ENCODE measurements at places on chromosomes 7 and 10. TPM values are rescaled to one million over a fixed set of nuclear protein-coding genes. Genes with fewer than 3 reads are reported as not detected.

- DNase-seq, result no peak
These were observed 285 bp downstream of the CSTF2T start for GRCh38 chr10:51699145-51699474.

DNA sequence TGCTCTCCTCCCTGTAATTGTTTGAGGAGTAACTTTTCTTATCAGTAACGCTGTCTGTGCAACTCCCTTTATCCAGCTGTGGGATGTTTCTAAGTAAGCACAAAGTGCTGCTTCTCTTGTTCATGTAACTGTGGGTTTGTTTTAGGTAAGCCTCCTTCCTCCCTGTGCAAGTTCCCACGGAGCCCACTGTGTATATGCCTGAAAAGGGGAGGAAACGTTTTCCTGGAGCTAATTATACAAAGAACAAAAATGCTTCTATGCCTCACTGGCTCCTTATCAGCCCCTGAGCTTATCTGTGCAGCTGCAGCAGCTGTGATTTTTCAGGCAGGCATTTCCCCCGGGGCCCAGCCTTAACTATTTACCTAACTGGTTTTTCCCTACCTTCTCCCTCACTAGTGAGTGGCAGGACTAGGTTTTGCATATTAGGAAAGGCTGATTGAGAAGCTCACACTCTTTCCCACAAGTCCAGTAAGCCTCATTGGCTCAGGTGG lies 593.4 kb upstream of the GHITM start:
- DNase-seq, result no peak

DNA sequence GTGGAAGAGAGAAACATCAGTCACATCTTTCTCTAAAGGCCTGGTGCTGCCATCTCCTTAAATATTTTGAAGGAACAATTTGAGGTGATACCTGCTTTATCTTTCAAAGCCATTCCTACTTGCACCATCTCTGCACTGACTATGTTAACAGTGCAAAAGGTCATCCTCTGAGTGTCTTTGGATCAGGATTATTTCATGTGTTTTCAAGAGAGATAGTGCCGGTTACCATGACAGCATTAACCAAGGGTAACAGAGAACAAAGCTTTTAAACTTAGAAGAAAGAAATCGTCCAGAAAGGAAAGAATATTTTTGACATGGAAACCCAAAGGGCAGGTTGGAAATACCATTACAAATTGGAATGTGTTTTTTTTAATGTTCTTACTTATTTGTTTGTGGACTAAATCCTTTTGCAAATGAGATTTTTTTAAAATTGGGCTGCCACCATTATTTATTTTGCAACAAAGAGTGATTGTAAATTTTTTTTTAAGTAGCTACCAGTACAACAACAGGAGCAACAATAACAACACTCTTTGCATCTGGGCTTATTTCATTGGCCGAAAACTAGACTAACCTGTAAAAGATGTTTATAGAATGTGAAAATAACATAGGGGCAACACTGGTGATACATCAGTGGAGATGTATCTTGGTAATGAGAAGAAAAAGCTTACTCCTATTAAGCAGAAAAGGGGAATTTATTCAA lies 234.2 kb downstream of the CREB5 start:
- DNase-seq, result no peak

GRCh38 chr10:20494474-20494873 lies 402.6 kb downstream of the NEBL start:
- DNase-seq, result no peak

GRCh38 chr7:127833641-127834040 lies 181.6 kb downstream of the SND1 start:
- DNase-seq, result no peak

GRCh38 chr10:29151005-29151404 lies 137.9 kb upstream of the LYZL1 start:
- DNase-seq, result no peak

DNA sequence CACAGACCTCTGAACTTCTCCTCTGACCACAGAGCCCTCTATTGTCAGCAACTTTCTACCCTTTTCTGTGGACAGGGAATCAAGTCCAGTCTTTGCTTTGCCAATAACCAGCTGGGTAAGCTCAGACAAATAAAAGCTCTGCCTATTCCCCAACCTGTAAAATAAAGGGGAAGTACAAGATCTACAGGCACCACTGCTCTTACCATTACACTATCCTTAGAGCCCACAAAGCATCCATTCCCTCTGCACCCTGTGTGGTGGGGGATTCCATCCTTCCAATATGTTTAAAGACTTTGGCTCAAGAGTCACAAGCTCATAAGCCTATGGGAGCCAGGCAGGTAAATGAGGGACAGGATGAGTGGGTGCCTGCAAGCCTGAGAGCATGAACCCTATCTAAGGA lies 88.2 kb downstream of the PARD3 start:
- no peak for DNase-seq

DNA sequence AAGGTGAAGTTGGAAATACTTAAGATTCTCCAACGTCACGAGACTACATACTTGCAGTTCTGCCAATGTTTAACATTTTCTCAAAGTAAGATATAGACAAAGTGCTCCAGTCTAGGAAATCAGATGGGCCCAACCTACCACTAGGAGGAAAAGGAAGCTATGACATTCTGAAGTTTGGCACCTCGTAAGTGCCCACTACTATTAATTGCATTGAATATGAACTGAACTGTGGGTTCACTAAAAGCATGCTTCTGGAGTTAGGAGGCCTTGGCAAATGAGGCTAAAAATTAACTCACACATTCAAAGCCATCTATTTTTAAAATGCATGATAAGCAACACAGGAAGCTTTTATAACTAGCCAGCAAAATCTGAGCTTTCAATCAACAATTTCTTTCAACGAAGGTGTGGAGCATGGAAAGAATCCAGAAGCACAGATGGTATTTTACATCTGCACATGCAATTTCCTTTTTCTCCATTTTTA lies 149.7 kb downstream of the LRRTM3 start:
- no peak for DNase-seq

GRCh38 chr10:112793202-112793921 lies 156.7 kb upstream of the TCF7L2 start:
- no peak for DNase-seq

Gene PAPOLB
- polyA plus RNA-seq, result 65.2 TPM

Gene CYP2C9
- polyA plus RNA-seq, result not detected

Gene CALCR
- polyA plus RNA-seq, result 0.76 TPM

DNA sequence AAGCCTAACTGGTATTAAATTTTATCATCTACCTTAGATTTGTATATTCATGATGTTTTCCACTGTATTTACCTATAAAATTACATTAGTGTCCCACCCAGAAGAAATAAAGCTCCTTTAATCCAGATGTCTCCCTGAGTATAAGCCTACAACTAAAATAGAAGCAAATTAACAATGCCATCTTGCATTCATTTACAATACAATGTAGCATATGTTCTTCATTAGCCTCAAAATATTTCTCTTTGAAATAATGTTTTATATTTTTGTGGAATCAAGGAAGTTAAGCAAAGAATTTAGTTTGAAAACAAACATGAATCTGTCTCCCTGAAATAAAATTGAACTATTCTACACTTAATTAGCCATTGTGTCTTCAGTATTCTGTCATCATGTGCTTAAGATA lies 112.3 kb downstream of the CACNA2D1 start:
- no peak for DNase-seq

GRCh38 chr10:13184730-13185514 lies 23.6 kb downstream of the MCM10 start:
- DNase-seq, result no peak

- DNase-seq, result no peak
These were observed 53.8 kb upstream of the SLC16A12 start for GRCh38 chr10:89589101-89589720.

DNA sequence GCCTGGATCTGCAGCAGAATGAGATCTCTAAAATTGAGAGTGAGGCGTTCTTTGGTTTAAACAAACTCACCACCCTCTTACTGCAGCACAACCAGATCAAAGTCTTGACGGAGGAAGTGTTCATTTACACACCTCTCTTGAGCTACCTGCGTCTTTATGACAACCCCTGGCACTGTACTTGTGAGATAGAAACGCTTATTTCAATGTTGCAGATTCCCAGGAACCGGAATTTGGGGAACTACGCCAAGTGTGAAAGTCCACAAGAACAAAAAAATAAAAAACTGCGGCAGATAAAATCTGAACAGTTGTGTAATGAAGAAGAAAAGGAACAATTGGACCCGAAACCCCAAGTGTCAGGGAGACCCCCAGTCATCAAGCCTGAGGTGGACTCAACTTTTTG lies 21.4 kb downstream of the LRRC17 start:
- DNase-seq, result no peak

Gene CRTAC1
- 11.5 TPM for polyA plus RNA-seq

GRCh38 chr7:43856316-43856715 lies 13.0 kb downstream of the MRPS24 start:
- DNase-seq, result no peak

GRCh38 chr10:31930023-31930751 lies 1.6 kb upstream of the ARHGAP12 start:
- DNase-seq, result no peak

GRCh38 chr7:104096683-104097082 lies 107.2 kb upstream of the RELN start:
- DNase-seq, result no peak

Gene LRRC17
- 8.2 TPM for polyA plus RNA-seq

DNA sequence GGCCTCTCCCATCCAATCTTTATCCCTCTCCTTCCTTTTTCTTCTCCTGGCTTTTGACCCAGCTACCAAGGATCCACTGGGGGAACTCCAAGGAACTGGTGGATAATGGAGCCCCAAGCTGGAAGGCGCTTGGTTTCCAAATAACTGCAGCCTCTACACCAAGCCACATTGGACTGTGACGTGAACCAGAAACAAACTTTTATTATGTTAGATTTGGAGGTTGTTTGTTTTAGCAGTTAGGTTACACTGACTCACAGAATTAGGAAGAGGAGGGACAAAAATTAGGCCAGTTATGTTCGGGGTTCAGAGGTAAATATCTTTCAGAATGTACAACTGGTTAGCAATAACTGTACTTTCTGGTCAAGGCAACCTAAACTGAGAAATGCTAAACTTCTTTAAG lies 21.3 kb upstream of the ANK3 start:
- DNase-seq, result no peak

- DNase-seq, result no peak
These were observed 183.0 kb downstream of the ARID5B start for GRCh38 chr10:62084451-62084850.

DNA sequence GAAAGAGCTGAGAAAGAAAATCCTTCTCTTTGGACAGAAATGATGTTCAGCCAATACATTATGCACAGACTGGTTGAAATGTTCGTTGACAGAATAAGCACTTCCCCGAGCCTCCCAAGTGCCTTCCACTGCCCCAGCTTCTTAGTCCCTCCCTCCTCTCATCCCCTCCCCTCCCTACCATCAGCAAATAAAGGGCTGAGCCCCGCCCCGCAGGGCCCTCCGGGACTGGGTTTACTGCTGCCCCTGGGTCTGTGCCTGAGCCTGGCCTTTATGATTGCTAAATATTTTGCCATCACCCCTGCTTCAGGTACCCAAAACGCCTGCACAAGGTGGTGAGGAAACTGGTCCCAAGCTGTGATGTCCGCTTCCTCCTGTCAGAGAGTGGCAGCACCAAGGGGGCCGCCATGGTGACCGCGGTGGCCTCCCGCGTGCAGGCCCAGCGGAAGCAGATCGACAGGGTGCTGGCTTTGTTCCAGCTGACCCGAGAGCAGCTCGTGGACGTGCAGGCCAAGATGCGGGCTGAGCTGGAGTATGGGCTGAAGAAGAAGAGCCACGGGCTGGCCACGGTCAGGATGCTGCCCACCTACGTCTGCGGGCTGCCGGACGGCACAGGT lies 28.1 kb downstream of the HKDC1 start:
- DNase-seq, result no peak

GRCh38 chr10:86579883-86580520 lies 58.4 kb upstream of the WAPL start:
- no peak for DNase-seq

- DNase-seq, result no peak
These were observed 604.8 kb upstream of the IGFBP3 start for GRCh38 chr7:46525876-46526275.

Gene GSAP
- 6.0 TPM for polyA plus RNA-seq

DNA sequence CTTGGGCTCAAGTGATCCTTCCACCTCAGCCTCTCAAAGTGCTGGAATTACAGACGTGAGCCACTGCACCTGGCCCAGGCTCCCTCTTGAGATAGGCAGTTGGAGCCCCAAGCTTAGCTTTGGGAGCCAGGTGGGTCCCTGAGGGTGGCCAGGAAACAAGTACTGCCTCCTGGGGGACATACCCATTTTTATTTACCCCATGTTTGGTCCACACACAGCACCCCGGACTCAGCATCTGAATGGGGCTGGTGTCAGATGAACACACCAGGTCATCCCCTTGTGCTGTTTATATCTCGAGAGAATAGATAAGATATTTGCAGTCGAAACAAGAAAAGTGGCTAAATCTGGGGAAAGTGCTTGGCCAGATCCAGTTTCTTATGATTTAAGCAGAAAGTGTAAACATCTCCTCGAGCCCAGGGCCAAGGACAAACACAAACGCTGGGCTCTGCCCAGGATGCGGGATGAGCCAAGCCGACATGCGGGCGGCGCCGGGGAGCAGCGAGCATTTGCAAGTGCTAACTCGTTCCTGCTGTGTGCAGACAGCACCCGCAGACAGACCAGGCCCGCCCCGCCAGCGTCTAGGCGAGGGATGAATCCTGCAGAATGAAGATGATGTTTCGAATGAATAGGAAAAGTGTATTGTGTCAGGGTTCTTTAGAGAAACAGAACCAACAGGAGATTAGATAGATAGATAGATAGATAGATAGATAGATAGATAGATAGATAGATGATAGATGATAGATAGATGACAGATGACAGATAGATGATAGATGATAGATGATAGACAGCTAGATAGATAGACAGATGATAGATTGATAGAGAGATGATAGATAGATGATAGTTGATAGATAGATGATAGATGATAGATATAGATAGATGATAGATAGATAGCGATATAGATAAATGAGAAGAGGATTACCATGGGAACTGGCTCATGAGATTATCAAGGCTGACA lies 44.4 kb upstream of the OCM2 start:
- peak; percentile 79 for DNase-seq

Gene KAZALD1
- polyA plus RNA-seq, result 6.8 TPM

GRCh38 chr7:77714195-77714594 lies 17.9 kb downstream of the RSBN1L start:
- DNase-seq, result no peak
